Pulmonary artery endothelial cell (primary cell): ENCODE measurements at places on chromosomes 4 and X. TPM values are rescaled to one million over a fixed set of nuclear protein-coding genes. Genes with fewer than 3 reads are reported as not detected.

The MTMR8 gene
- total RNA-seq = 0.63 and 1.2 TPM in 2 replicates

- no peak for DNase-seq
Measured at GRCh38 chr4:47209833-47210232, 178.5 kb downstream of the GABRB1 start.

The PLXNB3 gene
- total RNA-seq = 3.9 and 5.5 TPM in 2 replicates

The STARD8 gene
- total RNA-seq = 10.3 and 12.3 TPM in 2 replicates

The NPY1R gene
- 0.07 and 0.14 TPM in 2 replicates for total RNA-seq

DNA sequence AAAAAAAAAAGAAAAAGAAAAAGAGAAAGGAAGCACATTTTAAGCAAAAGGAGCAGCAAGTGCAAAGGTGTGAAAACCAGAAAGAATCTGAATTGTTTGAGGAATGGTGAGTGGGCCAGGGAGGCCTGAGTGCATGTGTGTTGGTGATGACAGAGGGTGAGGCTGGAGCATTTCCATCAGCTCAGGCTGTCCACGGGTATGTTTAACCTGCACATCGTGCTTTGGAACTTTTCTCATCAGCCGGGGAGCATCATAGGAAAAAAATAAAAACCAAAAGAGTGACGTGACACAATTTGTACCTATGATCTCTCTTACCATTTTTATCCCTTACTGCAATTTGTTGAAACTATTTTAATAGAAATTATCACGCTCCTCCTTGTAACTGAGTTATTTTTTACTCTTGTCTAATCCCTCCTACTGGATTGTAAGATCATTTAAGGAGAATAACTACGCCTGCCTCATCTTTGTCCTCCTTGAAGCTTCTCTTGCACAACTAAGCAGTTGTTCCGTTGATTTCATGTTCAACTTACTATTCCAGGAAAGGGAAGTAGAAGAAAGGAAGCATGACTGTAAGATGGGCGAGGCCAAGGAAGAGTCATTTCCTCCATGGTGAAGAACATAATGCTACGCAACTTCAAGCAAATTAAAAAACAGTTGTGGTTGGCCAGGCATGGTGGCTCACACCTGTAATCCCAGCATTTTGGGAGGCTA, 7.0 kb downstream of the PALLD start:
- DNase-seq = no peak

- DNase-seq = no peak
Measured at GRCh38 chr4:88291003-88291402, 6.6 kb upstream of the PPM1K start.

DNA sequence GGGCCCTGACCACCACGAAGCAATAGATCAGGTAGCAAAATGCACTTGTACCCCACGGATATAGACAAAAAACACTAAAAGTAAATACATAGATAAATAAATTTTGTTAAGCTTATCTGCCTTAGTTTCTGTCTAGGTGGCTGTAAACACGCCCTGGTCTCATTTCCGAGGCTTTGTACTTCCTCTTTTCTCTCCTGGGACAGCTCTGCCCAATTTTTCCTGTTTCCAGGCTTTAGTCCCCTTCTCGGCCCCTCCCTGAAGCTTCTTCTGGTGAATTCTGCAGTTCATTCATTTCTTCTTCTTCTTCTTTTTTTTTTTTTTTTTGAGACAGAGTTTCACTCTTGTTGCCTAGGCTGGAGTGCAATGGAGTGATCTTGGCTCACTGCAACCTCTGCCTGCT, 73.4 kb upstream of the STOX2 start:
- no peak for DNase-seq

DNA sequence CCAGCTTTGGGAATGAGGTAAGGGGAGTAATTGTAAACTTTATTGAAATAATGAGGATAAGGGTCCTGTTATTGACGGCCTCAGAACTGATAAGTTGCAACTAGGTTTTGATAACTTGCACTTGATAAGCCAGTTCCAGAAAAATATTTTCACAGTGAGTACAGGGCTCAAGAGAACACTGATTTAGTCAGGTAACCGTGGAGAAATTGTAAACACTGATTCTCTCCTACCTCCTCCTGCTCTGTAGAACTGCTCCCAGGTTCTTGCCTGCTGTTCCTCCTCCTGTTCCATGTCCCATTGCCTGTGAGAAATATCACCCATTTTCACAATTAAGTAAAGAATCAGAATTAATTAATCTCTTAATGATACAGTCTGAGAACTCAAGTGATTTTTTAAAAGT, 55.0 kb upstream of the CXXC4 start:
- DNase-seq = no peak

The CFAP99 gene
- total RNA-seq = 0.04 TPM in 1 of 2 replicates, not detected in the other

- no peak for DNase-seq
Measured at GRCh38 chr4:151013491-151013890, 1.6 kb downstream of the LRBA start.

- no peak for DNase-seq
Measured at GRCh38 chrX:46929439-46930261, 17.4 kb downstream of the JADE3 start.

The LUZP4 gene
- total RNA-seq = not detected in 2 replicates

The GAGE12H gene
- total RNA-seq = not detected in 2 replicates

The ODAM gene
- not detected in 2 replicates for total RNA-seq

GRCh38 chrX:115539841-115540240, 21.1 kb upstream of the PLS3 start:
- DNase-seq = no peak

DNA sequence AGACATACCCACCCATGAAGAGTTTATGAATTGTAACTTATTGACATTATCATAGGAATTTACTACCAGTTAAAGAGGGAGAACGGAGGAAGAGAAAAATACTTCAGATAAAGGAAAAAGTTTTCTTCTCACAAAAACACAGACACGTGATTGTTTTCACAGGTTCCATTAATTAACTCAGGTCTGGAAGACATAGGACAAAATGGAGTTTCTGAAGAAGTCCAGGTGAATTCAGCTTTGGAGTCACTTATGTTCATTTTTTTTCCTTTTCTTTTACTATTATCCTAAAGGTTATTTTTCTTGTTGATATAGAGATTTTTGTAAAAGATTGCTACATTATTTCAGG, 20.5 kb downstream of the NIPAL1 start:
- DNase-seq = no peak
